ENCODE measurements at places on chromosomes 13 and 19.

DNA sequence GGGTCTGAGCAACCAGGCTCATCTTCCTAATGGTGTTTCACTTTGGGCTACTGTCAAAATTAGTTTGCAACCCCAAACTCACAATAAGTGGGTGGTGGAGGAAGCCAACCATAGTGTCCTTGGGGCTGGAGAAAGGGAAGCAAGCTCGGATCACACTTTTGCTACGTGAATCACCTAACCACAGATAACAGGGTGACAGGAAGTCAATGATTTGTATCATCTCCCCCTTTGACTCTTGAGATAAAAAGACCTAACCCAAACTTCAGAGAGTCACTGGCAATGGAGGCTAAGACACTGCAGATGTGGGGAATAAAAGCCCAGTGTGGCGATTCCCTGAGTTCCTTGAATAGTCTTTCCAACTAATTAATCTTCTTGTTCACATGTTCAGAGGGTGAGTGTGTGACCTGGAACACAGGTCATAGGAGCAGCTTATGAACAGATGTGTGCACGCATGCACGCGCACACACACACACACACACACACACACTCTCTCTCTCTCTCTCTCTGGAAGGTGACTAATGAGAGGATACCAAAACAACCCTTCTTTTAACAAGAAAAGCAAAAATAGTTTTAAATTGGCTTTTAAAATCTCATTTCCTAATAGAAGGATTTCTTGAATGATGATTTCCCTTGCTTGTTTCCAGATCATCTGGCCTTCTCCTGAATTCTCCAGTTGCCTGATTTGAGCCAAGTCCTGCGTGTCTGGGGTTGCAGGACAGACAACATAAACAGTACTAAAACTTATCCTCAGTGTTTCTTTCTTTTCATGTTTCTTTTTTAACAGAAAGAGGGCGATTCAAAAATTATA, 21.2 kb upstream of the DOCK9 start:
- DNase-seq: no peak

DNA sequence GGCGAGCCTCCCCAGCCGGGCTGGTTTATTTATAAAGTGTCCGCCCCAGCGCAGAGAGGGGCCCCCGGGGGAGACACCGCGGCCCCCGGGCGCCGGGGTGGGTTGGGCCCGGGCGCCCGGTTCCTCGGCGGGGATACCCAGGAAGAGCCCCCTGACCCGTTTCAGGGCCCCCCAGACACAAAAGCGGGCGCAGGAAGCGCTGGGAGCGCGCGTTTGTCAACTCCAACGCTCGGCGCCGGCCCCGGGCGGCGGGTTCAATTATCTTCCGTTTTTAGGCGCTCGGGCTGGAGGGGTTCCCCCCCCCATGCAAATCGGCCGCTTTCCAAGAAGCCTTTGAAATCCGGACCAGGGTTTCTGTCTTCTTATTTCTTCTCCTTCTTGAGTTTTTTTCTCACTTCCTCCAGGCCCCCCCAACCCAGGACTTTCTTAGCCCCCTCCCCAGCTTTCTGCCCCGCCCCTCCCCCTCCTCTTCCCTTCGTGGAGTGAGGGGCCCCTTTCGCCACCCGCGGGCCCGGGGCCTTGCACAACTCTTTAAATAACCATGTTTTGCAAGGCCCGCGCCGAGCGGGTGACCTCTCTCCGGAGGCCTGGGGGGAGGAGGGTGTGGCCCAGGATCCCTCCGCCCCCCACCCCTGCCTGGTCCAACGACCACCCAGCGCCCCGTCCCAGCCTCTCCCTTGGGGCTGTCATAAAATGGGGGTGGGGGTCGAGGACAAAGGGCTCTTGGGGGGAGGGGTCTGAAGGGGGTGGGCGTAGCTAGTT, 935 bp downstream of the ARID3A start:
- no peak for DNase-seq

DNA sequence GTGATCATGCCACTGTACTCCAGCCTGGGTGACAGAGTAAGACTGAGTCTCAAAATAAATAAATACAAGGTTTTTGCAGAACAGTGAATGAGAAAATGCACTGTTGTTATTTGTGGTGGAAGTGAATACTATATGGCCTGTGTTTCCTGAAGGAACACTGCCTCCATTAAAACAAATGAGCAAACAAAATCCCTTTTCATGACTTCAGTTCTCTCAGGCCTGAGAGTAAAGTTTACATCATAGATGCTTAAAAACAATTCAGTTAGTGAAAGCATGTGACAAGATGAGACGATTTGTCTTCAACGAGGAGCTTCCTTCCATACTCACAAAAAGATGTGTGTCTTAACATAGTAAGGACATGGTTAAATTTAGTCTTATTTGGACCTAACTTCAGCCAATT, 14.4 kb downstream of the SPINT2 start:
- no peak for DNase-seq

- no peak for DNase-seq
Measured at GRCh38 chr13:98879957-98880356, 97.9 kb downstream of the DOCK9 start.

DNA sequence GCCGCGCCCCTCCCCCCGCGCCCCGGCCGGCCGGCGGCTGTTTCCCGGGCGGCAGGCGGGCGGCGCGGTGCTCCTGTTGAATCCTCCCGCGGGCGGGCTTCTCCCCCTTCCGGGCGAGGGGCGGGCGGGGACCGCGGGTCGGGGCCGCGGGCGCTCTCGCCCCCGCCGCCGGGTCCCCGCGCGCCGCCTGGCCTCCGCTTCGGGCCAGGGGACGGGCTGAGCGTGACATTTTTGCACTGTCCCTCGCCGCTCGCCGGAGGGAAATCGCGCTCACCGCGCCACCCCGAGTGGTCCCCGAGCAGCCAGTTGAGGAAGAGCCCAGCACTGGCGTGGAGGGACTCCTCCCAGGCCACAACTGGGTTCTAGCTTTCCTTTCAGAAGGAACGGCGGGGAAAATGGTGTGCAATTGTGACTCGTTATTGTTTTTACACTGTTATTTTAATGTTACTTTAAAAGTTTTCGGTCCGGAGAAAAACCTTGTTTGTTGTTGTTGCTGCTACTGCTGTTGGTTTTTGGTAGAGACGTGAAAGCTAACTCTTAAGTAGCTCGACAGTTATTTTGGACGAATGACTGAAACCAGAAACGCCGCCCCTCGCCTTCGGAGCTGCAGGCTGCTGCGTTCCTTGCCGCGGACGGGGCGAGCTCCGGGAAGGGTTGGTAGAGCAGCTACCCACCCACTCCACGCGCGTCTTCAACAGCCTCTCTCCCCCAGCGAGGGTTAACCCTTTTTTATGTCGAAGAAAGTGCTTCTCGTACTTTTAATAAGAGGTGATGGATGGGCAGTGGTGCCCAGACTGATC, 959 bp downstream of the PDS5B start:
- no peak for DNase-seq

DNA sequence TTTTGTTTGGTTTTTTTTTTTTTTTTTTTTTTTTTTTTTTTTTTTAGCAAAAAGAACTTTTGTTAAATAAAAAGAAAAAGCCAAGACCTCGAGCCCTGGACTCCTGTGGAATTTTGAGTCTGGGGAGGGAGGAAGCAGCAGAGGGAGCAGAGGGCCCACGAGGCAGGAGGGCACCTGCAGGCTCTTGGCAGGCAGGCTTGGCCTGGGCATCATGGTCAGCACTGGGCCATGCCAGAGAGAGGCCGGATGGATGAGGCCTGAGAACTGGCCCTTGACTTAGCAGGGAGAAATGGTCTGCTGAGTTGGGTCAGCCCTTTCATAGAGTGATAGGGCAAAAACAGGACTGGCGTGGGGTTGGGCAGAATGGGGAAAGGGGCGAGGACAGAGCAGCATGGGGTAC, 100.4 kb downstream of the GPR12 start:
- no peak for DNase-seq

DNA sequence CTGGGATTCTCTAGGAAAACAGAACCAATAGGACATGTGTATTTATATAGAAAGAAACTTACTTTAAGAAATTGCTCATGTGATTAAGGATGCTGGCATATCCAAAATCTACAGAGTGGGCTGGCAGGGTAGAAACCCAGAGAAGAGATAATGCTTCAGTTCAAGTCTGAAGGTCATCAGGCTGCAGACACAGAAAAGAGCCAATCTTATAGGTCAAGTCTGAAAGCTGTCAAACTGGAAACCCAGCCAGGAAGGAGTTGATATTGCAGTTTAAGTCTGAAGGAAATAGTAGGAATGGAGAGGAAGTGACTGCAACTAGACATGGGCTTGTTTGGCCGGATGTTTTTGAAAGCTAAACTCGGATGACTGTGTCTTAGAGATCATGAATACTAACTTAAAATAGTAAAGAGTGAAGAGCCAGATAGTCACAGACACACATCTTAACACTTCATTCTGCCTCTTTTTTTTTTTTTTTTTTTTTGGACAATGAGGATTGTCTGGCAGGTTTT, 125.3 kb upstream of the GPC6 start:
- no peak for DNase-seq

- DNase-seq: no peak
Measured at GRCh38 chr19:3982701-3983541, 2.3 kb downstream of the EEF2 start.

- peak; percentile 39 for DNase-seq
Measured at GRCh38 chr19:639253-640160, at the start of gene FGF22. FGF22 (plus strand) TSS chr19:639879; CDS start chr19:639926, 47 bp downstream.

- no peak for DNase-seq
Measured at GRCh38 chr13:24080134-24080533, 80.4 kb upstream of the SPATA13 start.

GRCh38 chr19:12838182-12838885, at the start of gene MAST1:
MAST1 (plus strand) TSS chr19:12838515; CDS start chr19:12838573, 58 bp downstream.
- no peak for DNase-seq
